Right renal cortex interstitium (tissue), 3 donors: ENCODE measurements at places on chromosomes 11 and 22. TPM values are rescaled to one million over a fixed set of nuclear protein-coding genes. Genes with fewer than 3 reads are reported as not detected.

The VSIG10L2 gene
- polyA plus RNA-seq: not detected

The PNPLA3 gene
- 1.1 TPM for polyA plus RNA-seq

The DGCR8 gene
- polyA plus RNA-seq: 42.0 TPM

The GLYAT gene
- 142 TPM for polyA plus RNA-seq

The ROBO3 gene
- polyA plus RNA-seq: 13.5 TPM

The MUC6 gene
- 10.6 TPM for polyA plus RNA-seq

The PPFIBP2 gene
- 69.6 TPM for polyA plus RNA-seq

The CDHR5 gene
- 41.3 TPM for polyA plus RNA-seq

The PDE2A gene
- polyA plus RNA-seq: 16.5 TPM

The LMNTD2 gene
- polyA plus RNA-seq: 2.6 TPM

The CARD18 gene
- not detected for polyA plus RNA-seq

The JHY gene
- 12.6 TPM for polyA plus RNA-seq

The SPINDOC gene
- 23.4 TPM for polyA plus RNA-seq
